A673 (cell line): ENCODE measurements at places on chromosomes 1 and 21. TPM values are rescaled to one million over a fixed set of nuclear protein-coding genes. Genes with fewer than 3 reads are reported as not detected.
A peak's percentile ranks its signal among the peaks of the same experiment; 100 is the strongest.

- no peak overlapping the region for H3K27ac ChIP-seq
- H3K36me3 ChIP-seq, result peaks cover 6% of the 10 kb centered on the region
- no peak overlapping the region for H3K4me3 ChIP-seq
- H3K4me1 ChIP-seq, result peaks cover 38% of the 10 kb centered on the region
- DNase-seq, result no peak
These were observed 7.9 kb downstream of the S100A10 start for GRCh38 chr1:151985768-151986167.

- peak; percentile 25 for DNase-seq
- H3K27ac ChIP-seq, result no peak overlapping the region
- no peaks in the 10 kb centered on the region for H3K36me3 ChIP-seq
- H3K4me1 ChIP-seq, result no peaks in the 10 kb centered on the region
- no peak overlapping the region for H3K4me3 ChIP-seq
These were observed 229.3 kb downstream of the USH2A start for GRCh38 chr1:216193839-216194443.

DNA sequence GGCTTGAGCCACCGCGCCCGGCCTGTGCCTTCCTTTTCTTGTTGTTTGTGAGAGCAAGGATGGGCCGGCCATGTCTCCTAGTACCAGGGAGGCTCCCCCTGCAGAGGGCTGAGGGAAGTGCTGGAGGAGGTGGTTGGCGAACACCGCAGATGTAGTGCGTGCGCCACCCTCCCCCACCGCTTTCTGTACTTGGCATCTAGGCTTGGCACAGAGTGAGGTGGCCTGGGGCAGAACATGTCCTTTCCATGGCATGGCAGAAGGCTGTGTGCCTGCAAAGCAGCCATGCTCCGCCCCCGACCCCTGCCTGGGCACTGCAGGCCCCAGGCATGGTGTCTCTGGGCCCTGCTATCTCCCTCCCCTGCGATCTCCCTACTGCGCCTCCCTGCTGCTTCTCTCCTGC lies 30.7 kb downstream of the ALPL start:
- H3K27me3 ChIP-seq, result no peaks in the 10 kb centered on the region
- no peak overlapping the region for H3K27ac ChIP-seq
- no peaks in the 10 kb centered on the region for H3K4me1 ChIP-seq
- peak; percentile 47 for DNase-seq
- no peak overlapping the region for H3K4me3 ChIP-seq

- DNase-seq, result peak; percentile 89
- peak overlapping the region; percentile 75 for H3K27ac ChIP-seq
- H3K36me3 ChIP-seq, result no peaks in the 10 kb centered on the region
- peak overlapping the region; percentile 2 for H3K4me3 ChIP-seq
- peaks cover 39% of the 10 kb centered on the region for H3K4me1 ChIP-seq
- no peaks in the 10 kb centered on the region for H3K27me3 ChIP-seq
These were observed 9.5 kb downstream of the SIPA1L2 start for GRCh38 chr1:232620356-232620969.

Gene AADACL4
- 0.43 TPM in 1 of 2 replicates, not detected in the other for total RNA-seq

GRCh38 chr1:84603223-84603622 lies 29.0 kb upstream of the CTBS start:
- no peak overlapping the region for H3K27ac ChIP-seq
- H3K27me3 ChIP-seq, result no peaks in the 10 kb centered on the region
- H3K36me3 ChIP-seq, result no peaks in the 10 kb centered on the region
- DNase-seq, result no peak
- no peaks in the 10 kb centered on the region for H3K4me1 ChIP-seq

GRCh38 chr1:9164919-9165318 lies 36.0 kb upstream of the GPR157 start:
- no peaks in the 10 kb centered on the region for H3K36me3 ChIP-seq
- no peak overlapping the region for H3K4me3 ChIP-seq
- no peak for DNase-seq
- H3K27ac ChIP-seq, result no peak overlapping the region
- no peaks in the 10 kb centered on the region for H3K4me1 ChIP-seq

DNA sequence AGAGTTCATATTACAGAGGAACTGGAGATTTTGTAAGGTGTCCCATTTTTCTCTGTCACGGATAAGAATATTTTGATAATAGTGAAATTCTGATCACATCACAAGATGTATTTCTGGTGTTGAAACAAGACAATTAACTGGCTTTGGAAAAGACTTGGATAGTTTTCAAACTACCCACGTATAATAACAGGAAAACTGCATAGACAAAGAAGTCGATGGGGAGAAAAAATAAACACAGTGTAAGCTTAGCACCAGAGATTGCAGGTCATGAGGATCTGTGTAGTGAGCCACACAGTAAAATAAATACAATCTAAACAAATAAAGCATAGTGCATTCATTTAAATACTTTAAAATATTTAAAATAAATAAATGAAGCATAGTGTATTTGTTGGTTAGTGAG lies 452.3 kb upstream of the ADAMTS5 start:
- H3K27ac ChIP-seq, result no peak overlapping the region
- H3K27me3 ChIP-seq, result no peaks in the 10 kb centered on the region
- no peaks in the 10 kb centered on the region for H3K4me1 ChIP-seq
- no peak overlapping the region for H3K4me3 ChIP-seq

GRCh38 chr1:200468264-200469001 lies 58.6 kb upstream of the ZNF281 start:
- no peak for DNase-seq
- H3K4me3 ChIP-seq, result no peak overlapping the region
- H3K36me3 ChIP-seq, result no peaks in the 10 kb centered on the region
- H3K4me1 ChIP-seq, result no peaks in the 10 kb centered on the region
- H3K27me3 ChIP-seq, result peaks cover 9% of the 10 kb centered on the region

Gene CELA2B
- total RNA-seq, result not detected in 2 replicates
